ENCODE measurements at places on chromosomes 3 and 15. TPM values are rescaled to one million over a fixed set of nuclear protein-coding genes. Genes with fewer than 3 reads are reported as not detected.

The KLHL40 gene
- total RNA-seq: not detected

The SLC27A2 gene
- 33.2 TPM for total RNA-seq

The TMEM212 gene
- not detected for total RNA-seq

The KBTBD12 gene
- 5.3 TPM for total RNA-seq

- DNase-seq: no peak
These were observed 26.2 kb downstream of the SLC12A8 start for GRCh38 chr3:125186261-125186787.

GRCh38 chr3:120284747-120285507 is at the start of gene GPR156:
Gene GPR156, minus strand, starts transcription at chr3:120285222. Its CDS starts 41,124 bp downstream, at chr3:120244098.
- DNase-seq: no peak

- DNase-seq: no peak
These were observed 19.2 kb downstream of the SMAD3 start for GRCh38 chr15:67084561-67084960.

Data from transverse colon (tissue), 4 donors.